Hindlimb muscle (tissue), 1 donor: ENCODE measurements at places on chromosomes 11 and 22. TPM values are rescaled to one million over a fixed set of nuclear protein-coding genes. Genes with fewer than 3 reads are reported as not detected.

CST6 gene
- not detected for polyA plus RNA-seq

FGF4 gene
- 8.1 TPM for polyA plus RNA-seq

LARGE2 gene
- polyA plus RNA-seq = 0.44 TPM

PNPLA3 gene
- polyA plus RNA-seq = 0.39 TPM

ANO3 gene
- not detected for polyA plus RNA-seq

DNA sequence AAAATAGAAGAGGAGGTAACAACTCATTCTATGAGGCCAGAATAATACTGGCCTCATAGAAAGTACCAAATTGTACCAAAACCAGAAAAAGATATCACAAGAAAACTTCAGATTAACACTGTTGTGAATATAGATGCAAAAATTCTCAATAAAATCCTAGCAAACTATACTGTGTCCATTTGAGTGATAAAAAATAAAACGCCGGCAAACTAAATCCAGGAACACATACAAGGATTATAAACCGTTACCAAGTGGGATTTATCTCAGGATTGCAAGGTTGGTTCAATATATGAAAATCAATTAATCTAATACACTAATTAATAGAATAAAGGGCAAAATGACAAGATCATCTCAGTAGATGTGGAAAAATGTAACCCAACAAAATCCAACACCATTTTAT is 23.6 kb upstream of the FBXO3 start:
- DNase-seq = no peak

GRCh38 chr11:56509439-56509838 is 18.3 kb upstream of the OR5M8 start:
- DNase-seq = no peak

DNA sequence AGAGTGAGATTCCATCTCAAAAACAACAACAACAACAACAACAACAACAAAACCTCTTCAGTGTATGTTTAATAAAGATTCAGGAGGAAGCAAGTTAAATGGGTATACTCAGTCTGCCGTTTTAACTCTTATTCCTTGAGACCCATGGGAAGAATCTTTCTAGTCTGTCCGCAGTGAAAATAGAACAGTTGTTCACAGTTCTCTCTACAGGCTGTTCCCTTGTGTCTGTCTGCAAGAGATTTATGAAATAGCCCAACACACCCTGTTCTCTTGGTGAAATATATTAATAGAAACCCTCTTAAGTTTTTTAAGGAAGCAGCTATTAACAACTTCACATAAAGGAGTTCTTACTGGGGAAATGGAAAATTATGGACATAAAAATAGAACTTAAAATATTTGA is 682.2 kb upstream of the RAG2 start:
- no peak for DNase-seq

DNA sequence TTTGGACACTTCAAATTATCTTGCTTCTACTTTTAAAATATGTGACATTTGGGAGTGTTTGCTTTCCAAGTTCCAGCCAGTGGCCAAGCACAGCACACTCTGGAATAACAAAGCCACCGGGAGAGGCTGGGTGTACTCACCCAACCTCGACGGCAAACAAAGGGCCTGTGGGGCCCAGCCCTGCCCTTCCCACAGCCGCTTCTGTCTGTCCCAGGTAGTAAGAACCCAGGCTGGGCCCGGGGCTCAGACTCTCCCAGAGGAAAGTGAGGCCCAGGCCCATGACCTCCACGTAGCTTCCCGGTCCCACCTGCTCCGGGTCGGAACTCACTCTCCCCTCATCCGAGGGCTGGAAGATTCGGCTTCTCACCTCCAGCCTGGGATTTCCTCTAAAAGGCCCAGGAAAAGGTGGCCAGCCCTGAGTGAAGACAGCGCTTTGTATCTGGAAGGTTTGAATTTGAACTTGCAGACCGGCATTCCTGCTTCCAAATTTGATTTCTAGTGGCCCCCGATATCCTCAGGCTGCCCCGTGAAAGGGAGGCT is 93.5 kb downstream of the CELSR1 start:
- DNase-seq = no peak

DNA sequence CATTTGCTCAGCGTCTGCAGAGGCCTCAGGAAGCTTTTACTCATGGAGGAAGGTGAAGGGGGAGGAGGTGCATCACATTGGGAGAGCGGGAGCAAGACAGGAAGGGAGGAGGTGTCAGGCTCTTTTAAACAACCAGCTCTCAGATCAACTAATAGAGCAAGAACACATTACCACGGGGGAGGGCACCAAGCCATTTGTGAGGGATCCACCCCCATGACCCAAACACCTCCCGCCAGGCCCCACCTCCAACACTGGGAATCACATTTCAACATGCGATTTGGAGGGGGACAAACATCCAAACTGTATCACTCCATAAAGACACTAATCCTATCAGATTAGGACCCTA is 18.9 kb upstream of the THY1 start:
- no peak for DNase-seq
